Immature natural killer cell (primary cell): ENCODE measurements at places on chromosomes 2 and 18. TPM values are rescaled to one million over a fixed set of nuclear protein-coding genes. Genes with fewer than 3 reads are reported as not detected.

- H3K27ac ChIP-seq: no peak overlapping the region
- DNase-seq: no peak
- H3K4me3 ChIP-seq: no peak overlapping the region
- no peaks in the 10 kb centered on the region for H3K36me3 ChIP-seq
- H3K4me1 ChIP-seq: no peaks in the 10 kb centered on the region
These were observed 24.8 kb upstream of the SCN7A start for GRCh38 chr2:166518634-166519390.

- no peak for DNase-seq
- H3K27ac ChIP-seq: no peak overlapping the region
- H3K27me3 ChIP-seq: no peaks in the 10 kb centered on the region
These were observed 113.6 kb downstream of the GCA start for GRCh38 chr2:162457490-162457889.

DES gene
- polyA plus RNA-seq: not detected

- H3K36me3 ChIP-seq: peaks cover 15% of the 10 kb centered on the region
- no peak for DNase-seq
- no peaks in the 10 kb centered on the region for H3K27me3 ChIP-seq
These were observed 89.3 kb downstream of the TRIP12 start for GRCh38 chr2:229832510-229832898.

HEATR5B gene
- polyA plus RNA-seq: 6.2 TPM

DOK6 gene
- polyA plus RNA-seq: 0.30 TPM
